ENCODE measurements at places on chromosomes 13 and 19. TPM values are rescaled to one million over a fixed set of nuclear protein-coding genes. Genes with fewer than 3 reads are reported as not detected.
A peak's percentile ranks its signal among the peaks of the same experiment; 100 is the strongest.

SERTAD1 gene
- 17.0 TPM for total RNA-seq

MAG gene
- total RNA-seq, result not detected

ZNF726 gene
- 4.4 TPM for total RNA-seq

F7 gene
- total RNA-seq, result not detected

CYP2S1 gene
- total RNA-seq, result not detected

ADGRE2 gene
- 2.1 TPM for total RNA-seq

C19orf85 gene
- not detected for total RNA-seq

ZNF285 gene
- 0.39 TPM for total RNA-seq

DPF1 gene
- total RNA-seq, result not detected

APOC4 gene
- not detected for total RNA-seq

ADM5 gene
- total RNA-seq, result 1.7 TPM

DCLK1 gene
- total RNA-seq, result not detected

C19orf81 gene
- not detected for total RNA-seq

SAMD4B gene
- 78.9 TPM for total RNA-seq

PROZ gene
- not detected for total RNA-seq

ICAM5 gene
- total RNA-seq, result 0.20 TPM

DNA sequence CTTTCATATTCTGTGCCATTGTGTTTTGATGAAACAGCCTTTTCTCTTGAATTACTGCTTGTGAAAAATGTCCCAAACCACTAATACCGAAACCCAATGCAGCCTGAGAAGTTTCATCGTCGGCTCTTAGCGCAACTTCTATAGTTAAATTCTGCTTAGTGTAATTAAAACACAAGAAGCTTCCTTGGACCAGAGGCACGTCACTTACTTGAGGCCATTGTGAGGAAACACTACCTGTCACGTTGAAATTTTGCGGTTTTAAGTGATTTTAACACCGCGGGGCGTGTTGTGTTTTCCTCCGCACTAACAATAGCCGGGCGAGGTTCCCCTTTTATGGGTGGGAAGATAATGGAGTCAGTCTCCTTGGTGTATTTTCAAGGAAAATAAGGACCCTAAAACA is 70.9 kb downstream of the GGACT start:
- no peak for DNase-seq
- H3K4me3 ChIP-seq, result peak overlapping the region; percentile 61

DNA sequence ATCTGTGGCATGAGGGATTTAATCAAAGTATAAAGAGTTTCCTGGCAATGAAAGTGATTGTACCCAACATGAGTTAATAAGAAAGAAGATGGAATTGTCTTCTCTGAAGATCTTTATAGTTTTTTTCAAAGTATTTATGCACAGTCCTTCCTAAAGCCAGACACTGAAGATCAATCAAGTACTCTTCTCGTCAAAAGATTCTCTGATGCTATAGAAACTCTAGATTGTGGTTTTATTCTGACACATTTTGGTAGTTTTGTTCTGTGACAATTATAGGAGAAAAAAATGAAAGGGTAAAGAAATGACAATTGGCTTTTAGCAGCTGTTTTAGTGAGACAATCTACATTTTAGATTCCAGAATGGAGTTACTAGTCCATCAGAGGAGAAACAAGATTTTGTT is 10.4 kb upstream of the ENOX1 start:
- H3K27me3 ChIP-seq, result no peaks in the 10 kb centered on the region
- H3K36me3 ChIP-seq, result no peaks in the 10 kb centered on the region
- peak; percentile 23 for DNase-seq
- H3K27ac ChIP-seq, result no peak overlapping the region
- no peak overlapping the region for H3K4me3 ChIP-seq

- no peak for DNase-seq
- H3K4me1 ChIP-seq, result no peaks in the 10 kb centered on the region
- peaks cover 8% of the 10 kb centered on the region for H3K27me3 ChIP-seq
- H3K27ac ChIP-seq, result no peak overlapping the region
- no peaks in the 10 kb centered on the region for H3K36me3 ChIP-seq
- no peak overlapping the region for H3K4me3 ChIP-seq
These were observed 135.7 kb downstream of the USP12 start for GRCh38 chr13:27035892-27036235.

DNA sequence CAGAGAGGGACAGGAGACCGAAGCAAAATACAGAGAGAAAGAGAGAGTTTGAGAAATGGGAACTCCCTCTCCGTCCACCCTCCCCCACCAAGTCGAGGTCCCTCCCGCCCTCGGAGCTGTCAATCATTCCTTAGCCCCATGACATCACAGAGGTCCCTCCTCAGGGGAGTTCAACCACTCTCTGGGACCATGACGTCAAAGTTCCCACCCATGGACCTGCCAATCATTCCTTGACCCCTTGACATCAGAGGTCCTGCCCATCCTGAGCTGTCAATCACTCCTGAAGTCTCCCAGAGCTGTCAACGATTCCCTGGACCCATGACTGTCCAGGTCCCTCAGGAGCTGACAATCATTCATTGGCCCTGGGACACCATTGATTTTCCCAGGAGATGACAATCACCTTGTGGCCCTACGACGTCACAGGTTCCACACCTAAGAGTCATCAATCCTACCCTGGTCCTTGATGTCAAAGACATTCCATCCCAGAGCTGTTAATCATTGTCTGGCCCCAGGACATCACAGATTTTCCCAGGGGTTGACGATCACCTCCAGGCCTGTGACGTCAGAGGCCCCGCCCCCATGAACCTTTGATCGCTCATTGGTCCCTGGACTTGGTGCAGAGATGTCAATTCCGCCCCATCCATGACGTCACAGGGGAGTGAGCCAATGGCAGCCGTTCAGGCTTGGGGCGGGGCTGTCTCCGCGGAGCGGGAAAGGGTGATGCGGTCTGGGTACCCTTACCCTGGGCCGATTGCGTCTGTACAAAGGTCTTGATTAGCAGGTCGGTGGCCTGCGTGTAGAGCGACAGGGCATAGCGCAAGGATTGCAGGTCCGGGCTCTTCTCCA is 61.7 kb downstream of the COLGALT1 start:
- H3K4me1 ChIP-seq, result no peaks in the 10 kb centered on the region
- H3K27ac ChIP-seq, result no peak overlapping the region
- no peak for DNase-seq
- no peak overlapping the region for H3K4me3 ChIP-seq
- H3K27me3 ChIP-seq, result peaks cover 5% of the 10 kb centered on the region
- H3K36me3 ChIP-seq, result no peaks in the 10 kb centered on the region

- no peaks in the 10 kb centered on the region for H3K27me3 ChIP-seq
- H3K27ac ChIP-seq, result no peak overlapping the region
- no peaks in the 10 kb centered on the region for H3K4me1 ChIP-seq
These were observed 25.1 kb downstream of the TMPRSS9 start for GRCh38 chr19:2385053-2385721.

- no peaks in the 10 kb centered on the region for H3K27me3 ChIP-seq
- no peak overlapping the region for H3K4me3 ChIP-seq
- no peak overlapping the region for H3K27ac ChIP-seq
- H3K4me1 ChIP-seq, result no peaks in the 10 kb centered on the region
These were observed 69.5 kb downstream of the LATS2 start for GRCh38 chr13:20991741-20992520.

- H3K27me3 ChIP-seq, result peaks cover 8% of the 10 kb centered on the region
- H3K4me3 ChIP-seq, result no peak overlapping the region
- no peaks in the 10 kb centered on the region for H3K36me3 ChIP-seq
- H3K27ac ChIP-seq, result no peak overlapping the region
- no peak for DNase-seq
- no peaks in the 10 kb centered on the region for H3K4me1 ChIP-seq
These were observed 94.7 kb downstream of the RNASEH2B start for GRCh38 chr13:51004111-51004865.

GRCh38 chr19:40976134-40976533 is 14.9 kb upstream of the CYP2B6 start:
- H3K4me3 ChIP-seq, result no peak overlapping the region
- DNase-seq, result peak; percentile 45
- no peaks in the 10 kb centered on the region for H3K36me3 ChIP-seq

- peak overlapping the region; percentile 90 for H3K4me3 ChIP-seq
- peaks cover 2% of the 10 kb centered on the region for H3K36me3 ChIP-seq
- DNase-seq, result peak; percentile 19
- peak overlapping the region; percentile 93 for H3K27ac ChIP-seq
These were observed 2.4 kb downstream of the ZMYM5 start for GRCh38 chr13:19860884-19861655.

DNA sequence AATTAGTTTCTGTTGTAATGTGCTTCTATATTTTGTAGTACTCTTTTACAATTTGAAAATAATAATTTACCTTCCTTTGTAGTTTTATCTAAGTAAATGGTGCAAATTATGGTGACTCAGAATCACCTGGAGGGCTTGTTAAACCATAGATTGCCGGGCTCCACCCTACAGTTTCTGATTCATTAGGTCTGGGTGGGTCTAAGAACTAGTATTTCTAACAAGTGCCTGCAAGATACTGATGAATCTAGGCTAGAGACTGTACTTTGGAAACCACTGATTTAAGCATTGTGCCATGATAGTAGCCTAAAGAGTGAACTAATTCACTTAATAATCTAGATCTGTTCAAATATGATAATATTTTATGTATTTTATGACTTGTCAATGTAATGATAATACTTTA is 437.4 kb upstream of the SPRY2 start:
- H3K4me3 ChIP-seq, result no peak overlapping the region
- no peak for DNase-seq
- no peaks in the 10 kb centered on the region for H3K4me1 ChIP-seq

DNA sequence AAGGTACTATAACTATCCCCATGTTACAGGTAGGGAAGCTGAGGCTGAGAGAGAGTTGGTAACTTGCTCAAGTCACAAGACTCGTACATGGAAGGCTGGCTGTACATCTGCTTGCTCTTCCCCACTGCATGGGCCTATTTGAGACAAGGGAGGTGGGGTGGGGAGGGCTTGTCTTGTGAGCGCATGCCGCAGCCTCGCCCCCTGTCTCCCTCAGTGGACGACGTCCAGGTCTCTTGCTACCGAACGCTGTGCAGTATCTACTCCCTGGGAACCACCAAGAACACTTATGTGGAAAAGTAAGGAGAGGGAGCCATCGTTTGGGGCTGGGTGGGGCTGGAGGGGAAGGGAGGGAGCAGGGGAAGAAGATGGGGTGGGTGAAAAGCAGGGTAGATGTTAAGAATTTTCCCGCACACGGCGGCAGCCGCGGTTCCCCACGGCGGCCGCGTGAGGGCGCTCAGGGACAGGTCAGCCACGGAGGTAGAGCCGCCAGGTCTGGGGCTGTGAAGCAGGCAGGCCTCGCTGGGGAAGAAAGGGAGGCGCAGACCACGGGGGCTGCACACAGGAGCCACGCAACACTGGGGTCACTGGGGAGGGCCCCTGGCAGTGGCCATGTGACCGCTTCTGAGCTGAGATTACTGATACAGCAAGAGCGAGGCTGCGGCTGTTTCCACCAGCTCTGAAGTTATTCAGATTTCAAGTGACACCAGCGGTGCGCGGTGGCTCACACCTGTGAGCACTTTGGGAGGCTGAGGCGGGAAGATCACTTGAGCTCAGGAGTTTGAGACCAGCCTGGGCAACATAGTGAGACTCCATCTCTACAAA is 81.5 kb downstream of the RYR1 start:
- peaks cover 13% of the 10 kb centered on the region for H3K4me1 ChIP-seq
- H3K27me3 ChIP-seq, result no peaks in the 10 kb centered on the region
- DNase-seq, result peak; percentile 78
- no peak overlapping the region for H3K27ac ChIP-seq

- H3K4me1 ChIP-seq, result no peaks in the 10 kb centered on the region
- H3K4me3 ChIP-seq, result no peak overlapping the region
- DNase-seq, result peak; percentile 77
- H3K27ac ChIP-seq, result no peak overlapping the region
These were observed 10.4 kb downstream of the GJB2 start for GRCh38 chr13:20182231-20182846.

DNA sequence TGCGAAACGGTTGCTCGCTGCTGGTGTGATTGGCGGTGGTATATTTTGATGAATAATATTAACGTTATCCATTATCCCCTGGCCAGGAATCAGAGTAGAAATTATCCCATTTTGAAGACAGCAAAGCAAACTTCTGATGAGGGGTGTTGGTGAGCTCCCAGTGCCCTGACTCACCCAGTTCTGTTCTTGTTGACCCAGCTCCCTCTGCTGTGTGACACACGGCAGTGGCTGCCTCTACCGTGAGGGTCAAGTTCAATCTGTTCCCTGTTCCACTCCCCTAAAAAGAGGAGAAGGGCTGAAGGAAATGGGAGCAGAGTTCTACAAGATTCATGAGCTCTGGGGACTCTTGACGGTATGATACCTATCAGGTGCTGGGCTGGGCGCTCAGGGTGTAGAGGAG is 2.0 kb downstream of the CAMSAP3 start:
- H3K27me3 ChIP-seq, result peaks cover 8% of the 10 kb centered on the region
- H3K4me1 ChIP-seq, result peaks cover 7% of the 10 kb centered on the region
- H3K27ac ChIP-seq, result no peak overlapping the region
- no peak overlapping the region for H3K4me3 ChIP-seq

DNA sequence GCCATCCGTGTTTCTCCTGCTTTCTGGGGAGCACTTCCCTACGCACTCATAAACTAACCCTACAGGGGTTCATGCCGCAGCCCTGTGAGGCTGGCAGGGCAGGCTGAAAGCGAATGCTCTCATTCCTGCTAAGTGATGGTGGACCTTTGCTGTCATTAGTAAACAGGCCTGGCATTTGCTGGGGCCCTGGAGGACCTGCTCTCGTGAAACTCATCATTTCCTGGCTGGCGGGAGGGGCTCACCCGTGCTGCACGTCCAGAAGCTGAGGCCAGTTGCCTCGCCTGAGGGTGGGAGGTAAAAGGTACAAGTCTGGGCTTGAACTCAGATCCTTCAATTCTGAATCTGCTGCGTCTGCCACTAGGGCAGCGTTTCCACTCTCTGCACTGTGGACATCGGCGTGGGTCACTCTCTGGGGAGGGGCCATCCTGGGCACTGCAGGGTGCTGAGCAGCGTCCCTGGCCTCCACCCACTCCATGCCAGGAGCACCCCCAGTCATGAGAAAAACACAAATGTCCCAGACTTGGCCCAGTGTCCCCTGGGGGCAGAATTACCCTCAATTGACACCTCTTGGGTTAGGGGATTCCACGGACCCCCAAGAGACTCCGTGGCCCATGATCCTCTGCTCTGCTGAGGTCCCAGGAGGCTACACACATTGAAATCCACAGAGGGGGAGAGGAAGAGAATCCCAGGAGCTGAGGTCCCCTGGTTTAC is 7.0 kb downstream of the MOB3A start:
- peak overlapping the region; percentile 50 for H3K4me3 ChIP-seq
- peak overlapping the region; percentile 74 for H3K27ac ChIP-seq
- peaks cover 82% of the 10 kb centered on the region for H3K4me1 ChIP-seq
- H3K27me3 ChIP-seq, result no peaks in the 10 kb centered on the region
- DNase-seq, result no peak
- H3K36me3 ChIP-seq, result peaks cover 6% of the 10 kb centered on the region

GRCh38 chr19:35117799-35118198 is 2.2 kb downstream of the FXYD3 start:
- H3K4me3 ChIP-seq, result no peak overlapping the region
- no peak for DNase-seq
- H3K36me3 ChIP-seq, result no peaks in the 10 kb centered on the region
- no peaks in the 10 kb centered on the region for H3K27me3 ChIP-seq
- no peak overlapping the region for H3K27ac ChIP-seq

All from CD4-positive, CD25-positive, alpha-beta regulatory T cell (primary cell).